ENCODE measurements at places on chromosomes 7 and 10. TPM values are rescaled to one million over a fixed set of nuclear protein-coding genes. Genes with fewer than 3 reads are reported as not detected.

DNA sequence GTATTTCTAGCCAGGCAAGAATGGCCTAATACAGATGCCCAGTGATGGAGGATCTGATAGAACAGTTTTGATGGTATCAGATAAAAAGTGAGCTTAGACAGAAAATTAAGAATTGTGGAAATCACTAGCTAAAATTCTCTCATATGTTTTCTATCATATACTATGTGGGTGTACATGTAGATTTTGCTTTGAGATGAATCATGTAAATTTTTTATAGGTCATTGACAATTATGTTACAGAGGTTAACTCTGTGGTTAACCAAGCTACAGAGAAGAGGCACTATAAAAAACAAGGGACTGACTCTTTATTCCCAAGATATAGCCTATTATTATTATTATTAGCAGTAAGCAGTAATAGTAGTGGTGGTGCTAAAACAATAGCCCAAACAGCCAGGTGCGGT, 156.5 kb downstream of the ITGA8 start:
- no peak for DNase-seq

Gene KIF11
- 0.40 TPM for polyA plus RNA-seq

- DNase-seq: no peak
These were observed 558.1 kb downstream of the PTPRN2 start for GRCh38 chr7:158029509-158029908.

- DNase-seq: no peak
These were observed 10.8 kb downstream of the SLIT1 start for GRCh38 chr10:97174941-97175340.

DNA sequence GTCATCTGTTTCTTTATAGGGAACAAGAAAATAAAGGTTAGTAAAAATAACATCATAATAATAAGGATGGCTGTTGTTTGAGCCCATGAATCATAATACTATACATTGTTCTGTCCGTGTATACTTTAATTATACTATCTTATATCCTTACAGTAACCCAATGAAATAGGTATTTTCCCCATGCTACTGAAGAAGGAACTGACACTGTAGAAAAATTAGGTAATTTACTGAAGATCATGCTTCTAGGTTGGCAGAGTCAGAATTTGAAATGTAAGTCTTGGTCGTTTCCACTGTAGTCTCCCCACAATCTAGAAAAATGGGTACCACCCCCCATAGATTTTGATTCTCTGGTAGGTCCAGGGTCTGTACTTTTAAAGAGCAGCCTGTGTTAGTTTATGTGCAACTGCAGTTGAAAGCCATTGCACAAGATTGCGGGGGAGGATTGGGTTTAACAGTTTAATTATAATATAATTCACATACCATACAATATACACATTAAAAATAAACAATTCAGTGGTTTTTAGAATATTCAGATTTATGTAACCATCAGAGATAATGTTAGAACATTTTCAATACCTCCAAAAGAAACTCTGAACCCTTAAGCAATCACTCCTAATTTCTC, 47.7 kb downstream of the SHOC2 start:
- no peak for DNase-seq

Gene TSPAN12
- polyA plus RNA-seq: 2.3 TPM

GRCh38 chr7:29479301-29480200, 84.1 kb upstream of the PRR15 start:
- DNase-seq: no peak

DNA sequence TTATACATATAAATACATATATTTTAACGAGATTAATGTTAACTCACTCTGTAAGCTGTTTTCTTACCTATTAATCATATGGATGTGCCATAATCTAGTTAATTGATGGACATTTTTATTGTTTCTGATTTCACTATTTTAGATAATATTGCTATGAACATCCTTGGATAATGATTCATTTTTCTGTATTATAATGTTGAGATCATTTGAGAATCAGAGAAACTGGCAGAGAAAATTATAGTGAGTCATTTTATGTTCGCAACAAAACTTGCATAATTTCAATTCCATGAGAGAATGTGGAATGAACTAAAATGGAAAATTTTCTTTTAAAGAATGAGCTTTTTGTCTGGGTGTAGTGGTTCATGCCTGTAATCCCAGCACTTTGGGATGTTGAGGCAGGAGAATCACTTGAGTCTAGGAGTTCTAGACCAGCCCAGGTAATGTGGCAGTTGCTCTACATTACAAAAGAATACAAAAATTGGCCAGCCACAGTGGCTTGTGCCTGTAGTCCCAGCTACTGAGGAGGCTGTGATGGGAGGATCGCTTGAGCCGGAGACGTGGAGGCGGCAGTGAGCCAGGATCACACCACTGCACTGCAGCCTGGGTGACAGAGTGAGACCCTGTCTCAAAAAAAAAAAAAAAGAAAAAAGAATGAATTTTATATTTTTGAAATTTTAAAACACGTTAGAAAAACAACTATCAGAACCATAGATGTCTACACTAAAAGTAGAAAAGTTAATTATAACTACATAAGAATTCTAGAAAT, 40.5 kb downstream of the PAPSS2 start:
- no peak for DNase-seq

- no peak for DNase-seq
These were observed 411.4 kb downstream of the TNS3 start for GRCh38 chr7:47170516-47170915.

DNA sequence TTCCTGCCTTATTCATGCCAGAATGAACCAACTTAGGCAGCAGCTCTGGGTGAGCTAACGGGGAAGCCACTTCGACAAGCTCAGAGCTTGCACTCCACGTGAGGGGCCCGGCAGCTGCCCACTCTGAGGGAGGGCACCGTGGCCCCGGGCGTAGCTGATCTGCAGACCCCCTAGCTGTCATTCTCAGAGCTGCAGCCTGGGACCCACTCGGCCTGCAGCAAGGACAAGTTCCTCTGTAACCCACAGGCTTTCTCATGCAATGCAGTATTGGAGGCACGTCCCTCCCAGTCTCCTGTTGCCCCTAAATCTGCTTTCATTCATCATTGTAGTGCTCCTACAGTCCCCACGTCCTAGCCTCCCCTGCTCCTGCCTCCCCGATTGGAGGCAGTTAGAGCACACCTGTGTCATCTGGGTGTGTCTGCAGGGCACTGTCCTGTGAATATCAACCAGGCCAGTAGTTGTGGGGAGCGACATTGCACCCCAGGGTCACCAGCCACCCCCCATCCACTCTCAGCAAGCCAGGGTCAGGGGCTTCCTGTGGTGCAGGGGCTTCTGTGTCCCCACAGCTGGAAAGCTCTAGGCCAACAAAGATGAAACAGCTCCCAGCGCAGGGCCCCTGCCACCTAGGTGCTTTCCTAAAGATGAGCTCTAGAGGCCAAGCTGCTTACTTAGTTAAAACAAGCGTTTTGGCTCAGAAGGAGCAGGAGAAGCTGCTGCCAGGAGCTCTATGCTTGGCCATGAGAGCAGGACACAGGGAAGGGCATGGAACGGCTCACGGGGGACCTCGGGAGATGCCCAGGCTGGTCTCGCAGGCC, 333.6 kb downstream of the ADARB2 start:
- DNase-seq: no peak

Data from psoas muscle (tissue), 8 donors.